ENCODE measurements at places on chromosomes 3 and 15. TPM values are rescaled to one million over a fixed set of nuclear protein-coding genes. Genes with fewer than 3 reads are reported as not detected.

- DNase-seq, result no peak
Measured at GRCh38 chr15:87716422-87716821, 540.1 kb downstream of the NTRK3 start.

DNA sequence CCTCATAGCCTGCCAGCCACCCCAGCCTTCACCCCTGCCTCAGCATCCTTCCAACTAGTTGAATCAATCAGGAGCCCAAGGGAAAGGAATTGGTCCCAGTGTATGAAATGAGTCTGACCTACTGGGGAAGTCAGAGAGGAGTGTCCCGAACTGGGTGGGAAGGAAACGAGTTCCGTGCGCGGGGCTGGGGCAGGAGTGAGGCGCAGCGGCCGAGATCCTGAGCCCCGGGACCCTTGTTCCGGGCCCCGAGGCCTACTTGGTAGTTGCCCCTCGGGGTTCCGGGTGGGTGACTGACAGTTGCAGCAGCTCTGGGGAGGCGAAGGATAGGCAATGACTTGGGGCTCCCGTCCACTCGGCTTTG is 1.1 kb upstream of the PLCL2 start:
- no peak for DNase-seq

GRCh38 chr3:184597829-184598573 is 36.4 kb downstream of the EPHB3 start:
- DNase-seq, result no peak

ARL14 gene
- 0.26 TPM for total RNA-seq

DNA sequence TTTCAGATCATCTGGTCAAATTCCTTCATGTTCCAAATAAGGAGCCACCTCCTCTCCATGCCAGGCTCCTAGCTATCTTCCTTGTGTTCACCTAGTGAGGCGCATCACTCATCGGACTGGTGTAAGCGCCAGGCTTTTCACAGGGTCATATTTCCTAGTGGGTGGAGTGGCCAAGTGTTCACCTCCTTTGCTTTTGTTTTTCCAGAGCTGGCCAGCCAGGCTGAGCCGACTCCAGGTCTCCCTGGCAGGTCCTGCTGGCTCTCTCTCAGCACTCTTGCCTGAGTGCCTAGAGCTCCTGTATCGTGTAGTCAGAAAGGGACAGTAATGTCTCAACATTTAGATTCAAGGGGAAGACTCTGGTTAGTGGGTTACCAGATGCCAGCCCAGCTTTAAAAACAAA is 31.0 kb downstream of the HEG1 start:
- peak; percentile 38 for DNase-seq

- no peak for DNase-seq
Measured at GRCh38 chr3:122103821-122104514, 48.8 kb downstream of the CD86 start.

DNA sequence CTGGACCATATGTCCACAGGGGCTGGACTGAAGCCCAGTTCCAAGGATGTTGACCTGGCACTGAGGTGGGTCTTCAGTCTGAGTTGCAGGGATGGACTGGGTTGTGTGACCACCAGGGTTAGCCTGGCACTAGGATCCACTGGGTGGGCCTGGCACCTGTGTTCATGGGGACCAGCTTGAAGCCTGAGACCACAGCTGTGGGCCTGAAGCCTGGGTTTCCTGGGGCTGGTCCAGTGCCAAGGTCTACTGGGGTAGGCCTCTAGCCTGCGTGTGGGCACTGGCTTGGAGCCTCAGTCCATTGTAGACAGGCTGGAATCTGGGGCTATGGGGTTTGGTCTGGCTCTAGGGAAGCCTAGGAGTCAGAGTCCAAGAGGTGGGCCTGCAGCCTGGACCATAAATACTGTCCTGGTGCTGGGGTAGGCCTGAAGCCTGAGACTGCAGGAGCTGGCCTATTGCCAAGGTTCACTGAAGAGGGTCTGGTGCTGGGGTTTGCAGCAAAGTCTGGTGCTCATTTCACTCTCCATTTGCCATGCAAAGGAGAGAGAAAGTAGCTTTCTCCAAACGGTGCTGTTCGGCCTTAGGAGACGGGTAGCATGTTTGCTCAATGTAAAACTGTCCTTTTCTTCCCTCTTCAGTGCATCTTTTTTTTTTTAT is 51.2 kb upstream of the TBC1D5 start:
- no peak for DNase-seq

SEMA7A gene
- total RNA-seq, result 4.0 TPM

MKRN2OS gene
- total RNA-seq, result 2.1 TPM

GRCh38 chr15:47661661-47662180 is 55.6 kb upstream of the SEMA6D start:
- no peak for DNase-seq

GRCh38 chr3:189799366-189799765 is 168.2 kb downstream of the TP63 start:
- DNase-seq, result peak; percentile 74

DNA sequence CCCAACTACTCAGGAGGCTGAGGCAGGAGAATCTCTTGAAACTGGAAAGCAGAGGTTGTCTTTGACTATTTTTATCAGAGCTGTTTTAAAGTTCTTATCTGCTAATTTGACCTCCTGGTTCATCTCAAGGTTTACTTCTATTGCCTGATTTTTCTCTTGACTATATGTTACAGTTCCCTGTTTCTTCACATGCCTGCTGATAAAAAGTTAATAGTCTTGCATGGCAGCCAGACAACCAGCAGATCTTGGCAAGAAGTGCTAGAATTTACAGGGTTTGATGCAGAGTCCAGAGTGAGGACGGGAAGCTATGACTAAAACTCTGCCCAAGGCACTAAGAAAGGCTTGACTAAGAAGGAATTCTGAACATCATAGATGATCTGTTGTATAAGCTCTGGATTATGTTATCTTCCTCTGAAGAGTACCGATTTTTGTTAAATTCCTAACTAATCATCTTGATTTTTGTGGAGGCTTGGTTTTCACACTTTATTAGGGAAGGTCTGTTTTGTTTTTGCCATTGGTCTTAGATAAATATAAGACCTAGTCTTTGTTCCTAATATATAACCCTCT is 85.9 kb downstream of the CHSY1 start:
- DNase-seq, result no peak

DNA sequence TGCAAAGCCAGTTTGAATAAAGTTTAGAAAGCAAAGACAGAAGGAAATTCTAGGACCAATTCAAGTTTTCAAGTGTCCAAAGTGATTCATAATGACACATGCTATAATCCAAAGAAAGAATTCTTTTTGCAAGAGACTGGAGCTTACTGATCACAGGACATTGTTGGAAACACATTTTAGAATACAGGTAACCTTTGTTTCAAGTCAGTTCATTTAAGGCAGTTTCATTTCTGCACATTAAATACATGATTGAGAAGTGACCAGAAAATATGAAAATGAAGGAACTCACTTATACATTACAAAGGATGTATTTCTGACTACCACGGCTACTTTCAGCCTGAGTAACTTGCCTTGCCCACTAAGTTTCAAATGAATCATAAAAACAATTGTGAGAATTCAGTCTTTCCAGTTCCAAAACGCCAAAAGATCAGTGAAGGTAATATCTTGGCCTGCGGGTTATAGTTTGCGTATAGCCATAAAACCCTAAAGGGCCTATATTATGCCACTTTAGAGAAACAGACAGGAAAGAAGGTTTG is 48.7 kb downstream of the PRICKLE2 start:
- peak; percentile 89 for DNase-seq

GUCA1C gene
- total RNA-seq, result not detected

FYTTD1 gene
- 37.9 TPM for total RNA-seq

- DNase-seq, result peak; percentile 35
Measured at GRCh38 chr3:47024932-47025331, 45.5 kb downstream of the NBEAL2 start.

FBXO40 gene
- total RNA-seq, result not detected

DNA sequence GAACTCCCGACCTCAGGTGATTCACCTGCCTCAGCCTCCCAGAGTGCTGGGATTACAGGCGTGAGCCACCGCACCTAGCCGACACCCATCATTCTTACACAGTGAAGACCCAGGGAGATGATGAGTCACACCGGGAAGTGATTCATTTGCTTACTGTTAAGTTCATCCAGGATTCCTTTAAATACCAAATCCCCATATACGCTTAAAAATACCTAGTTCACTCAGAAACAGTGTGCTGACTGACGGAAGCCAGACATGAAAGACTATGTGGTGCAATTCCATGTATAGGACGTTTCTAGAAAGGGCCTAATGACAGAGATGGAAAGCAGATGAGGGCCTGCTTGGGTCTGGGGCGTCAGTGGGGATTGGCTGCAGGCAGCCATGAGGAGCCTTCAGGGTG is 75.2 kb downstream of the APBA2 start:
- DNase-seq, result peak; percentile 81

DNA sequence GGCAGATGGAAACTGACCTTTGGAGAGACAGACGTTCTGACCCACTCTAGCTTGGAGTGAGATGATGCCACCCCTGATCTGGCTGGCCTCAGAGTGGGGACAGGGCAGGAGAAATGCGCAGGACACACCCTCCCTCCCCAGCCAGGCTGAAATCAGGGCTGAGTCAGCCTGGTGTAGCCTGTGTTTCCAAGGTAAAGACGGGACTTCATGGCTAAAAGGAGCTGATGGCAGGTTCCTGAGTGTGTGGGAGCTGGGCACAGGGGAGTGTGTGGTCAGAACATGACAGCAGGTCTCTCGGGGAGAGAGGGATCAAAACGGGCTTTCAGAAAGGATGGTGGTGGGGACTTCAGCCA is 14.6 kb upstream of the POLG start:
- DNase-seq, result no peak

DPPA2 gene
- total RNA-seq, result not detected

- no peak for DNase-seq
Measured at GRCh38 chr3:102125197-102125993, 276.1 kb downstream of the NFKBIZ start.

DNA sequence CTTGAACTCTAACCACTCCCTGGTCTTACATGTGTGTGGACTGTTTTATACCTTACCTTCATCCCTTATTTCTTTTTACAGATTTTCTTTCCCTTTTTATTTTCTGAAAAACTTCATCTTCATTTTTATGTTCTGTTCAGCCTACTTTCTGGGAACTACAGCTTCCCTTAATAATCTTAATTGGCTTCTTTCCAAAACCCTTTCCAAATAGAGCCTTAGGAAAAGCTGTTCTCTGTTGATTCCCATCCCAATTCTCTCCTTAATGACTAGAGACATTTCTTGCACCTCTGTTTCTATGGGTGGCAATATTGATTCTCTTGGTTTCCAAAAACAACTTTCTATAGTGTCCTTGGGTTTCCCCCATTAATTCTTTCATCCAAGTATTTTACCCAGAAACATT is 134.8 kb downstream of the DUT start:
- DNase-seq, result no peak

RHCG gene
- total RNA-seq, result 247 TPM

TMIE gene
- 1.3 TPM for total RNA-seq

NUP210 gene
- total RNA-seq, result under 0.01 TPM

STRA6 gene
- 0.26 TPM for total RNA-seq

FOXB1 gene
- not detected for total RNA-seq

GRCh38 chr3:186583831-186584230 is 13.3 kb downstream of the DNAJB11 start:
- DNase-seq, result peak; percentile 74

DNA sequence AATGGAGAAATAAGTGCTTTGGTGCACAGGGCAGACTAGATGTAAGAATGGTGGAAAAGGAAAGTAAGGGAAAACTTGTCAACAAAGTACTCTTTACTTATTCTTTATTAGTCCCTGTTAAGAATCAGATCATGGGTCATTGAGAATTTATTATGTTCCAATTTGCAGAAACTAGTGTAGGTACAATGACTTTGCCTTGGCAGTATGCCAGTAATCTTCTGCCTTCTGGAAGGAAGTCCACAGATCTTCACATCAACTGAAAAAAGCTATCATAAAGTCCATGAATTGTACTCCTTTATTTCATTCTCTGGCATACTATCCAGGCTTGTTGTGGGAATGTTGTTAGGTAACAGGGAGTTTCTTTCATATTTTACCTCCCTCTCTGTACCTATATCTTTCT is 88.2 kb upstream of the FLNB start:
- no peak for DNase-seq
